ENCODE measurements at places on chromosomes 7 and 10.

DNA sequence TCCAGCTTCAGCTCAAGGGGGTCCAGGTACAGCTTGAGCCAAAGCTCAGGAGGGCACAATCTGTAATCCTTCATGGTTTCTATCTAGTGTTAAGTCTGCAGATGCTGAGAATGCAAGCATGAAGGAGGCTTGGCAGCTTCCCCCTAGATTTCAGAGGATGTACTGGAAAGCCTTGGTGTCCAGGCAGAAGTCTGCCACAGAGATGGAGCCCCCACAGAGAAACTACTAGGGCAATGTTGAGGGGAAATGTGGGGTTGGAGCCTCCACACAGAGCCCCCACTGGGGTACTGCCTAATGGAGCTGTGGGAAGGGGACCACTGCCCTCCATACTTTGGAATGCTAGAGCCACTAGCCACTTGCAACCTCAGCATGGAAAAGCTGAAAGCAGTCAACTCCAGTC is 11.4 kb downstream of the ZNF25 start:
- no peak for DNase-seq

- no peak for DNase-seq
These were observed 193.5 kb upstream of the NEBL start for GRCh38 chr10:21090609-21091082.

GRCh38 chr7:18559756-18560155 is 64.2 kb downstream of the HDAC9 start:
- DNase-seq = no peak

GRCh38 chr7:75621124-75621523 is 117.6 kb downstream of the HIP1 start:
- no peak for DNase-seq

DNA sequence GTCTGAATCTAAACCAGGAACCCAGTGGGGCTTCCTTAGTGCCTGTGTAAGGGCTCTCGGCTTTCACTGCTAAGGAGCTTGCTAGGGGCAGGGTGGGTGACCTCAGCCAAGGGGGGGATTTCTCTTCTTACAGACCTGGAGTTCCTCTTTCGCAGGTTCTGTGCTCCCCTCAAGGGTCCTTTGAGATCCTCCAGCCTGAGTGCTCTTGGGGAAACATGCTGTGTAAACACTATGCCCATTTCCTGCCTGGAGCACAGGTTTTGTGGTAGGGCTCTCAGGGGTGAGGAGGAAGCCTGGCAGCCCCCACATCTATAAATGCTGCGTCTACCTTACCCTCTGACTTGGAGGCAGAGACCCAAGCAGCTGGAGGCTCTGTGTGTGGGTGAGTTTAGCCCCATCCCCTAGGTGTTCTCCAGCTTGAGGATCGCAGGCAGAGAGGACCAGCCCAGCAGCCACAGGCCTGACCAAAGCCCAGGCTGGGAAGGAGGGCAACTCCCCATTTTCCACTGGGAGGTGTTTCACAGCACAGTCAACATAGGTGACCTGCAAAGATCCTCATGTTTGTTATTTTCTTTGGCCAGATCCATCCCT is at the start of gene SFTPA1:
TSS of gene SFTPA1 (plus strand) at position 339 of the 591 bp plus-strand sequence. CDS start 887 bp downstream, outside the sequence.
- DNase-seq = no peak

- DNase-seq = no peak
These were observed 15.8 kb upstream of the KMT2E start for GRCh38 chr7:104998040-104998752.

DNA sequence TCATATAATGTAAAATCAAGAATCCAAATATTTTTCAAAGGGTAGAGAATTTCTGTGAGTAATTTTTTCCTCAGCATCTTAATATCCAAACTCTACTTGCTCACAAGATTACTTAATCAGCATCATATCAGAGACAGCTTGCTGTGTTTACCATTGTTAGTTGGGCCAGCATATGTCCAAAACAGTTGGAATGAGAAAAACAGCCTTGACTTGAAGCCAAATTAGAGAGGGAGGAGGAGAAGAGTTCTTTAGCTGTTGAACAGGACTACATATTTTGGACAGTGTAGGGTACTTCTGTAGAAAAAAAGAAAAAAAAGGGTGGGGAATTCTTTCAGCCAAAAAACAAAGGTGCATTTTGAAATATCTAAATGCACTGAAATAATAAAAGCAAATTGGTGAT is 69.8 kb downstream of the HDAC9 start:
- DNase-seq = no peak
